ENCODE measurements at places on chromosomes 1 and 21. TPM values are rescaled to one million over a fixed set of nuclear protein-coding genes. Genes with fewer than 3 reads are reported as not detected.
A peak's percentile ranks its signal among the peaks of the same experiment; 100 is the strongest.

- DNase-seq = no peak
These were observed 33.1 kb upstream of the COG2 start for GRCh38 chr1:230609208-230609607.

DNA sequence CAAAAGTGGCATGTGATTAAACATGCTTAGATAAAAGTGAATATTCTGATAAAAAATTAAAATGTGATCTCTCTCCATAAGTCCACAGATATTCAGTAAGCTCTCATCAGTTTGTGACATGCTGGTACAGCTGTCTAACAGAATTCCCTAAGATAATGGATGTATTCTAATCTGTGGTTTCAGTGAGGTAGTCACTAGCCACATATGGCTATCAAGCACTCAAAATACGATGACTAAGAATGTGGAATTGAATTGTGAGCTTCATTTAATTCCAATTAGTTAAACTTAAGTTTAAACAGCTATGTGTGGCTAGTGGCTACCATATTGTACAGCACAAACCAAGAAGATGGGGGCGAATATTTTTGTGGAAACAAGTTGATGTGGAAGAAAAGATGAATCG lies 4.1 kb upstream of the REG4 start:
- DNase-seq = no peak

S100A11 gene
- 835 TPM for total RNA-seq

DSCAM gene
- total RNA-seq = not detected

GRCh38 chr21:32698971-32699693 lies 28.7 kb downstream of the SYNJ1 start:
- DNase-seq = no peak

GRCh38 chr21:46154955-46155513 lies 345 bp downstream of the FTCD start:
- peak; percentile 53 for DNase-seq

GRCh38 chr1:26861889-26862378 lies 1.0 kb upstream of the SFN start:
- peak; percentile 35 for DNase-seq

Data from kidney (tissue), 22 donors.